ENCODE measurements at places on chromosomes 3 and 15.

- DNase-seq: no peak
Observed at GRCh38 chr3:13145131-13145825, 72.0 kb upstream of the IQSEC1 start.

DNA sequence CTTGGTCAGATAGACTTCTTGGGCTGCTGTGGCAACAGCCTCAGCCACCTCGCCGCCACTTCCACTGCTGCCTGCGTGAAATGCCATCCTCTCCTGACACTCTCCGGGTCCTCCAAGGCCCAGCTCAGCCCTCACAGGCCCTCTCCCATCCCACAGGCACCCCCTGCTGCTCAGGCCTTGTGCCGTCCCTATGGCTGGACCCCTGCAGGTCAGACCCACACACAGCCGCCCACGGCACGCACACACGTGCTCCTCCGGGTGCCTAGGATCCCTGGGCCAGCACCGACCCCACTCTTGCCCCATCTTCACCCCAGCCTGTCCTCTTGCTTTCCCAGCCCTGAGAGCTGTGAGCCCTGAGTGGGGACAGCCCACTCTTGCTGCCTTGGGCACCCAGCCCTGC lies 19.7 kb downstream of the CFAP100 start:
- DNase-seq: no peak

DNA sequence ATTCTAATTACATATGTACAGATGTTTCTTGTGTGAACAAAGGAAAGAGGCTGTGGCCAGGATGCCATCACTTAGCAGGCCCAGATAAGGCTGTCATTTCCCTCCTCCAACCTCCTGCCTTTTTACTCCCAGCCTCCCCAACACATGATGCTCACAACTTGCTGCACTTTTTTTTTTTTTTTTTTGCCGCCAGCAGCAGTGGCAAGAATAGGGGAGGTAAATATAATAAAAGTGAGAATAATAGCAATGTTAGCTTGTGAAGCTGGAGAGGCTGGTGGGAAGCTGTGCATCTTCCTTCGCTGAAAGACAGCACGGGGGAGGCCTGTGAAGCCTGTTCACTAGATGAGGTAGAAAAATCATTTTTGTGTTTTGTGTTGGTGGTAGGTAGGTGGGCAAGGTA lies 42.5 kb upstream of the MYO5C start:
- no peak for DNase-seq

DNA sequence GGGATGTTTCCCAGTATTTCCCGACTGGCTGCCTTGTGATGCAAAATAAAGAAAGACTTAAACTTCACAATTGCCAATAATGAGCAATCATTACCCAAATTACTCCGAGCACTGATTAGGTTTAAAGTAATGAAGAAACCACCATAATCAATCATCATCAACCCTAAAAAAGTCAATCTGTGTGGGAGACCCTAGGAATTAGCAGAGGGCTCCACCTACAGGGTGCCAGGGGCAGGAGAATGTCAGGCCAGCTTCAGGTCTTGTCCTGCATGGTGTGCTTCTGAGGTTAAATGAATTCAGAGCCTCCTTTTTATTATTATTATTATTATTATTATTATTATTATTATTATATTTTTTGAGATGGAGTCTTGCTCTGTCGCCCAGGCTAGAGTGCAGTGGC lies 478.0 kb upstream of the ARRDC4 start:
- no peak for DNase-seq

DNA sequence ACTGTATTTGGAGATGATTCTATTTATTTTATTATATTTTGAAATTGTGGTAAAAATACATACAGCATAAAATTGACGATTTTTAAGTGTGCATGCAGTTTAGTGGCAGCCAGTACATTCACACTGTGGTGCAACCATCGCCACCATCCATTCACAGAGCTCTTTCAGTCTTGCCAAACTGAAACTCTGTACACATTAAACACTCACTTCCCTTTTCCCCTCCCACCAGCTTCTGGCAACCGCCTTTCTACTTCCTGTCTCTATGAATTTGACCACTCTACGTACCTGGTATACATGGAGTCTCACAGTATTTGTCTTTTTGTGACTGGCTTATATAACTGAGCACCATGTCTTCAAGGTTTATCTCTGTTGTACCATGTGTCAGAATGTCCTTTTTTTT lies 303.3 kb upstream of the ATP10A start:
- DNase-seq: no peak

- DNase-seq: no peak
Observed at GRCh38 chr3:197487911-197488391, 67.8 kb downstream of the BDH1 start.

DNA sequence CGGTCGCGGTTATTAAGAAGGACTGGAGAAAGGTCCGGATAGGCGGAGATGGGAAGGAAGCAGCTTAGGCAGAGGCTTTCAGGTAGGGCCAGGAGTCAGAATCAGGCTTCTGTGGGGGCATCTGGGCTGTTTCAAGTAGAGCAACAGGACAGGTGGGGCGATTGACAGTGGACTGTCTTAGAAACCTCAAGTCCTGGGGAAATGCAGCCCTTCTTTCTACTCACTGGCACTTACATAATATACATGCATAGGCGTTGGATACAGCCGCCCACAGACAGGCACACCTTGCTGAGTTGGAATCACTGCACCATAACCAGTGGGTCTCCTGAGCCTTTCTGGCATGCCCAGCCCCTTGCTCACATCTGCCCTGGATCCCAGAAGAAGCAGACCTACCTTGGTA lies 730 bp downstream of the MYD88 start:
- DNase-seq: no peak

Measured in mesothelial cell of epicardium (in vitro differentiated cells).